ENCODE measurements at places on chromosomes 5 and 9.
A peak's percentile ranks its signal among the peaks of the same experiment; 100 is the strongest.

DNA sequence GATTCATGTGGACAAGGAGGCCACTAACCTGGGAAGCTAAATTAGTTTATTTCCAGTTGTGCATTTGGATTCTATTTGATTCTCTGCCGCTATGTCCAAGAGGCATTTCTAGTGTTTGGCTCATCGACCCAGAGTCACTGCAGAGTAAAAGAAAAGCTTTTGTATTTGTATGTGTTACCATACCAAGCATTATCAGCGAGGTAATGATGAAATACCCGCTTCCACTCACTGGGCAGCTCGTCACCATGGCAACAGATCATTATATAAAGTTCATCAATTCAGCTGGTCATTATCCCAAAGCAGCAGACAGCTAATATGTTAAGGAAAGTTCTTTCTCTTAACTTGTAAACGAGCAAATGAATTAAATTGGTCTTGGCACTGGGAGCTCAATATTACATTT is 380.3 kb downstream of the SEMA5A start:
- no peaks in the 10 kb centered on the region for H3K36me3 ChIP-seq
- no peaks in the 10 kb centered on the region for H3K27me3 ChIP-seq
- H3K4me1 ChIP-seq: no peaks in the 10 kb centered on the region
- DNase-seq: no peak
- H3K27ac ChIP-seq: no peak overlapping the region

DNA sequence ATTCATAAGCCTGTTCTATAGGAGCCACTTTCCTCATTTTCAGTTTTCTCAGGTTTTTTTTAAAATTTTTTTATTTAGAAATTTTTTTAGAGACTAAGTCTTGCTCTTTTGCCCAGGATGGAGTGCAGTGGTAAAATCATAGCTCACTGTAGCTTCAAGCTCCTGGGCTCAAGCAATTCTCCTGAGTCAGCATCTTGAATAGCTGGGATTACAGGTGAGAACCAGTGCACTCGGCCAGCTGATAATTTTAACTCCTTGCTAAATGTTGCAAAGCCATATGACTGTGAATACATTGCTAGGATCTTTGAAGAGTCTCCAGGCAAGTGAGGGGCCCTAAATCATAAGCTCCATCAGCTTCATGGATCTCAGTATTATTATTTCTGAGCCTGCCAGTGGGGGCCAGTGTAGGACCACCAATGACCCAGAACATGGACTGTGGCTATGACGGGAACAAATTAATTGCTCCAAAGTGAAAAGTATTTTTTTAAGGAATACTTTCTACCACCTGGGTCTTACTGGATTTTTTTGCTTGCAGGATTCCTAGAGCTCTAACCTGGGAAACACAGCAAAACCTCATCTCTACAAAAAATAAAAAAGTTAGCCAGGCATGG is 5.7 kb upstream of the GAPVD1 start:
- H3K27me3 ChIP-seq: peaks cover 6% of the 10 kb centered on the region
- DNase-seq: no peak
- H3K36me3 ChIP-seq: peaks cover 8% of the 10 kb centered on the region
- H3K4me1 ChIP-seq: peaks cover 2% of the 10 kb centered on the region
- no peak overlapping the region for H3K4me3 ChIP-seq

DNA sequence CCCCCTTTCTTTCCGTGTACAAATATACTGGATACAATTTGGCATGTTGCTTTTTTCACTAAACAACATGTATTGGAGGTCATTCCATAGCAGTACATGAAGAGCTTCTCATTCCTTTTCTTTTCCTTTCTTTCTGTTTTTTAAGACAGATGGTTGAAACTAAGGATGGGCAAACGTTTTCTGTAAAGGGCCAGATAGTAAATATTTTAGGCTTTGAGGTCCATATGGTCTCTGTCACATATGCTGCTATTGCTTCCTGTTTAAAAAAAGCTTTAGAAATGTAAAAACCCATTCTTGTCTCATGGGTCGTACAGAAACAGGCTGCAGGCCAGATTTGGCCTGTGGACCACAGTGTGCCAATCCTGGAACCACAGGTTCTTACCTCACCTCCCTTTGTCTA is 160.1 kb downstream of the ACER2 start:
- no peak overlapping the region for H3K27ac ChIP-seq
- no peaks in the 10 kb centered on the region for H3K27me3 ChIP-seq
- H3K36me3 ChIP-seq: no peaks in the 10 kb centered on the region
- H3K4me1 ChIP-seq: no peaks in the 10 kb centered on the region

DNA sequence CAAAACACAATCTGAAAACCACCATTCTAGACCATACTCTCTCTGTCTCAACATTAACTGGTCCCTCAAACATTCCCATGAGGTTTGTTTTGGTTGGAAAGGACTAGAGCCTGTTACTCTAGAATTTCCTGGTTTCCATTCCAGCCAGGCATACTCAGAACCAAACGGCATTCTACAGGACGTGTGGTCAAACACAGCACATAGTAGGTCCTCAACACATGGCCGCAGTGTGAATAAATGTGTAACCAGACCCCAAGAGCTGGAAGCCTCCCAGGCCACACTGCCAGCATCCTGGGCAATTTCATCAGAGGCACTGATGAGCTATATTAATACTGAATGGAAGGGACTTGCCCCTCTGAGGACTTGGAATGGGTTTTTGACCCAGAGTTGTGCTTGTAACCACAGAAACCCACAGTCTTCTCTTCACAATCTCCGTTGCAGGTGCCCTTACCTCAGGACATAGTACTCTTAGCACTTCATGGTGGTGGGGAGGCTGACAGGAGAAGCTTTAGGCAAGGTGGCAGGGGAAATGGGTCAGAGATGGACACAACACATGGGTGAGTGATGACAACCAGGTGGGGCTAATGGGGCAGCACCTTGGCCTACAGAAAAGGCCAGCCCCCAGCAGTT is 66.0 kb downstream of the ZNF366 start:
- H3K27ac ChIP-seq: no peak overlapping the region
- H3K27me3 ChIP-seq: peaks cover 42% of the 10 kb centered on the region
- no peak for DNase-seq
- peaks cover 2% of the 10 kb centered on the region for H3K36me3 ChIP-seq
- H3K4me3 ChIP-seq: no peak overlapping the region
- H3K4me1 ChIP-seq: no peaks in the 10 kb centered on the region

- H3K36me3 ChIP-seq: no peaks in the 10 kb centered on the region
- H3K4me3 ChIP-seq: no peak overlapping the region
- H3K4me1 ChIP-seq: no peaks in the 10 kb centered on the region
- DNase-seq: no peak
These were observed 214.8 kb downstream of the MPDZ start for GRCh38 chr9:13064676-13065075.

DNA sequence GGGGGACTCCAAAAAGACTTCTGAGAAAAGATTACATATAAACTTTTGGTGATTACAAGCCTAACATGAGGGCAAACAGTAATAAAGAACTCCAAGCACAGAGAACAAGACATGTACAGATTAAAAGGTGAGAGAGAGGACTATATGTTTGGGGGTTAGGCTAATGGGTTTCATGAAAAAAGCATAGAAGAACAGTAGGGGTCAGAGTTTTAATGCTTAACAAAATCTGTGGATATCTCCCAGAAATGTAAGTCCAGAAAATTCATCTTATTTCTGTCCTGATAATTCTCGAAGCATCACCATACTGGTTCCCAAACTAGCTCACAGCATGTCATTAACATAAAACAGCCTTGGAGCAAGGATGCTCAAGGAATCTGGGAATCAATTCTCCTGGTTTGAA is 137.2 kb downstream of the ARRDC3 start:
- H3K4me1 ChIP-seq: peaks cover 4% of the 10 kb centered on the region
- no peak overlapping the region for H3K27ac ChIP-seq
- H3K4me3 ChIP-seq: no peak overlapping the region
- no peak for DNase-seq

GRCh38 chr5:138149530-138149929 is 10.3 kb upstream of the NME5 start:
- no peak overlapping the region for H3K4me3 ChIP-seq
- DNase-seq: no peak
- H3K36me3 ChIP-seq: no peaks in the 10 kb centered on the region
- H3K27ac ChIP-seq: no peak overlapping the region

- H3K27ac ChIP-seq: no peak overlapping the region
- H3K36me3 ChIP-seq: peaks cover 3% of the 10 kb centered on the region
- DNase-seq: no peak
These were observed 6.2 kb upstream of the PDLIM4 start for GRCh38 chr5:132251220-132251725.

GRCh38 chr9:109639674-109640579 is 140.1 kb upstream of the PALM2AKAP2 start:
- peaks cover 26% of the 10 kb centered on the region for H3K27me3 ChIP-seq
- no peak for DNase-seq
- no peak overlapping the region for H3K27ac ChIP-seq

- no peak overlapping the region for H3K4me3 ChIP-seq
- peaks cover 6% of the 10 kb centered on the region for H3K4me1 ChIP-seq
These were observed 272.6 kb downstream of the FANCC start for GRCh38 chr9:95044731-95045508.

DNA sequence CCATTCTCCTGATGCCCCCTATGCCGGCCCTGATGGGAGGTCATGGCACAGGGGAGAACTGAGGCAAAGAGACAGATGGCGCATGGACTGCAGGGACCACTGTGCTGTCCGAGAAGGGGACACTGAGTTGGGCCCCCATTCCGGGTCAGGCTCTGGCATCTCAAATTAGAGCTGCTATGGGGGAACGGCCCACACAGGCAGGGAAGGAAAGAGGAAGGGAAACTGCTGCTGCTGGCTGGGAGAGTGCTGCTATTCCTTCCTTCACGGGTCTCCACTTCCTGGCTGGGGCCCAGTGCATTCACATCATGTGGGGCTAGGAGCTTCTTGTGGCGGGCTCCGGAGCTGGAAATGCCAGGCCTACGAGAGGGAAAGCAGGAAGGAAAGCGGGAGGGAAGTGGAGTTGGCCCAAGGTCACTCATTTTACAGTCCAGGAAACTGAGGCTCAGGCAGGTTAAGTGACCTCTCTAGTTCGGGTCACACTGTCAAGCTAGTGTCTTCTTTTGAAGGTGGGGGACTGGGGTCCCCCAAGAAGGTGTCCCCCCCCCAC is 1.3 kb upstream of the CARD19 start:
- H3K4me3 ChIP-seq: peak overlapping the region; percentile 82
- H3K27ac ChIP-seq: peak overlapping the region; percentile 93

GRCh38 chr9:94554078-94554438 is 825 bp upstream of the PCAT7 start:
- peaks cover 37% of the 10 kb centered on the region for H3K27me3 ChIP-seq
- H3K4me1 ChIP-seq: no peaks in the 10 kb centered on the region
- no peak overlapping the region for H3K4me3 ChIP-seq
- peaks cover 2% of the 10 kb centered on the region for H3K36me3 ChIP-seq
- no peak overlapping the region for H3K27ac ChIP-seq
- DNase-seq: no peak

- H3K27ac ChIP-seq: no peak overlapping the region
- DNase-seq: no peak
- H3K4me1 ChIP-seq: no peaks in the 10 kb centered on the region
- H3K36me3 ChIP-seq: no peaks in the 10 kb centered on the region
- H3K4me3 ChIP-seq: no peak overlapping the region
These were observed 547.4 kb downstream of the TLE1 start for GRCh38 chr9:81141961-81142360.

DNA sequence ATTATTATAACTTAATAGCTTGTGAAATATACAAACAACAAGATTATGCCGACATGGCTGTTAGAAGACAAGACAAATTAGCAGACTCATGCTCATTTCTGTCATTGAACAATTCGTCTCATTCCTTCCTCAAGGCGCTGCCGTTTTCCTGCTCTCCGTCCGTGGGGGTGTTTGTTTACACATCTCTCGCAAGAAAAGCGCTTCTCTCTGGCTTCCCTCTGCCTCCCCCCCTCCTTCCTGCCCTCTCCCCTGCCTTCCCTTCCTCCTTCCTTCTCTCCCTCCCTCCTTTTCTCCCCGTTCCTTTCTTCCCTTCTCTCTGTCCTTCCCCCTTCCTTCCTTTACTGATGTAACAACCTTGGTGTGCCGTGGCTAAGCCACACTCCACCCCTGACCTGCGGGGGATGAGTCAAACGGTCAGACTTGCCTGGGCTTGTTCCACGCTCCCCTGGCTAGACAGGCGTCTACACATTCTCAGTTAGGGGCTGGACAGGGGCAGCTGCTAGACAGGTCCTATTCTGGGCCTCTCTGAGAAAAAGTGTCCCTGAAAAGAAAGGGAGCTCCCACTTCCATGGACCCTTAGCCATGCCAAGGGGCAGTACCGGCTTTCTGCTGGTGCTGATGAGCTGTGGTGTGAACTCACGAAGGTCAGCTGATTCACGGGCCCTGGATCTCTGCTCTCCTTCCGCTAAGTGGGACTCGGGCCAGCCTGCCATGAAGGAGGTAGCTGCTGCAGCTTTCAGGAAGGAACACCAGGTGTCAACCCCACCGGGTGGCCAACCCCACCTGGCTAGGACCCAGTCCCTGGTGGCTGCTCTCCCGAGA is 32.0 kb upstream of the SPTLC1 start:
- H3K4me3 ChIP-seq: no peak overlapping the region
- no peak overlapping the region for H3K27ac ChIP-seq
- H3K36me3 ChIP-seq: no peaks in the 10 kb centered on the region
- peaks cover 69% of the 10 kb centered on the region for H3K27me3 ChIP-seq
- no peaks in the 10 kb centered on the region for H3K4me1 ChIP-seq

GRCh38 chr5:1008451-1009358 is at the start of gene NKD2:
Gene NKD2, plus strand, starts transcription at chr5:1008802. Its CDS starts 256 bp downstream, at chr5:1009058.
- peak; percentile 23 for DNase-seq
- peak within 1 kb of the TSS; percentile 77 for H3K4me3 ChIP-seq
- H3K27ac ChIP-seq: no peak within 1 kb of the TSS
- H3K36me3 ChIP-seq: peaks cover 4% of the 10 kb centered on the region
- H3K27me3 ChIP-seq: peaks cover 51% of the 10 kb centered on the region
